Camera-type eye (tissue), 1 donor: ENCODE measurements at places on chromosomes 12 and 14. TPM values are rescaled to one million over a fixed set of nuclear protein-coding genes. Genes with fewer than 3 reads are reported as not detected.

Gene TEX52
- total RNA-seq, result not detected

Gene PTPN11
- 91.2 TPM for total RNA-seq

Gene MGP
- 186 TPM for total RNA-seq

Gene TSPAN8
- total RNA-seq, result 1.4 TPM

Gene KLHDC1
- total RNA-seq, result 14.6 TPM
